ENCODE measurements at places on chromosomes 1 and 21.

DNA sequence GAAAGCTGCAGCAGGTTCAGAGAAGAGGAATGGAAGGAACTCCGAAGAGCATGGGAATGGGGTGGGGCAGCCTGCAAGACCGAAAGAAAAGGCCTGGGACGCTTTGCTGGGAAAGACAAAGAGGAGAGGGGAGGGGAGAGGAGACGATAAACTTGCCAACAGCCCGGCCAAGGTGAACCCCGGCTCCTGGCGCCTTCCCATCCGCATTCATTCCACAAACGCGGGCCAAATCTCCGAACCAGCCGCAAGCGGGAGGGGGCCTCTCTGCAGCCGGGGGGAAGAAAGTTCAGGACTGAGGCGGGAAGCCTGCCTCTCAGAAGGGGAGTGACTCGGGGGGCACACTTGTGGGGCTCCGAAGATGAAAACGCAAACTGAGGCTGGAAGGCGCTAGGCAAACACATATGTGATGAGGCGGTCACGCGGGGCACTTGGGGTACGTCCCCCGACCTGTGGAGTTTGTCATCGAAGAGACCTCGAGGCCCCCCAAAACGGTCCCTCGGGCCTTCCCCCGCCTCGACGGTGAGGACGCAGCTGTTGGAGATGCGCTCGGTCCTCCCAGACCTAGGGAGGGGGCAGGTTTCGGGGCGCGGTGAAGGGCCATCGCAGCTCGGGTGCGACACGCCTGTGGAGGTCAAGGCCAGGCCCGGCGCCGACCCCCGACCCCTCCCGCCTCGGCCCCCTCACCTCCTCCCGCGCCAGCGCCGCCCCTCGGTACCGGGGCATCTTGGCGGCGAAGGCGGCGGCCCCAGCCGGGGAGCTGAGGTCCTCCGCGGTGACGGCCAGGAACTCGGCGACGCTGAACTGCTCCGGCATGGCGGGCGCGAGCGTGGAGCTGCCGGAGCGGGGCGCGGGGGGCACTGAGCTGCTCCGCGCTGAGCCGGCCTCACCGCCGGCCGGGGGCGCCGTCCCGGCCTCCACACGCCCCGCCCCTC lies at the start of gene ASAP3:
TSS of gene ASAP3 (minus strand) at position 859 of the 932 bp plus-strand sequence. CDS start at position 813, 46 bp downstream.
- peak; percentile 5 for DNase-seq

GRCh38 chr1:38053416-38054091 lies 7.0 kb upstream of the POU3F1 start:
- no peak for DNase-seq

DNA sequence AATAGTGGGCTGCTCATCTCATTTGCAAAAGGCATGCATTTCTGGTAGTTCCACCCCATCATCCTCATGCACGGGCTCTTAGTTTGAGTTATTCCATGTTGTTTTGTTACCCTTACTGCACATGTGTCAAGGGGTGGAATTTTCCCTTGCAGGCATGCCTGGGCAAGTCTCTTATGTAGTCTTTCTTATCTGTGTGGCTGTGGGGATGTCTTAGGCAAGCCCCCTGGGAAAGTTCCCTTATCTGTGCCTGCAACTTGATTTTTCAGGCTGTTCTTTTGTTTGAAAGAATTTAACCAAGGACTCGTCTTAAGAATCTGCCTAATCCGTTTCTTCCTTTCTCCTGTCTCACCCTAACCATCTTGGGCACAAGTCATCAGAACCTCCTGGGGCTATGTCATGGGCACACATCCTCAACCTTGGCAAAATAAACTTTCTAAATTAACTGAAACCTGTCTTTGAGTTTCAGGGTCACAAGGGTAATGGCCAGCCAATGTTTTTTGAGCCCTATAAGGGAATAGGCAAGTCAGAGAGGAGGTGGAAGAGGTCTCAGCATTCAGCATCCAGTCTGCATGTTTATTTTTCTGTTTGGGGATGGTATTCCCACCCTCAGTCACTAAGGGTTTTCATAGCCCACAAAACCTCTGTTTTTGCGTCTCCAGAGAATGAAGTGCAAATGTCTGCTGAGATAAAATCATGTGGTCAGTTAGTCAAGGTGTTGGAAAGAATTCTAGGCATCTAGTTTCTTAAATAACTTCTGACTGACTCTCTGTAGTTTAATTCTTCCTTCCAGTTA lies 579.7 kb downstream of the PLA2G4A start:
- no peak for DNase-seq

DNA sequence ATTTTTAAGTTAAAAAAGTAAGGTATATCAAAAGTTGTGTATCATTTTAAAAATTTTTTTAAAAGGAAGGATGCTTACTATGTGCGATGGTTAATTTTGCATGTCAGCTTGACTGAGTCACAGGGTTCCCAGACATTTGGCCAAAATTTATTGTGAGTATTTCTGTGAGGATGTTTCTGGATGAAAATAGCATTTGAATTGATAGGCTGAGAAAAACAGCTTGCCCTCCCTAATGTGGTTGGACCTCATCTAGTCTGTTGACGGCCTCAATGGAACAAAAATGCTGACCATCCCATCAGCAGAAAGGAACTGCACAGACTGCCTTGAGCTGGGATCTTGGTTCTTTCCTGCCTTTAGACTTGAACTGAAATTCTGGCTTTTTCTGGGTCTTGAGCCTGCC lies 724.5 kb downstream of the NCAM2 start:
- DNase-seq: no peak

GRCh38 chr1:230861489-230861888 lies 6.8 kb downstream of the C1orf198 start:
- DNase-seq: no peak

- peak; percentile 26 for DNase-seq
These were observed 25.5 kb upstream of the IFNAR1 start for GRCh38 chr21:33299181-33299752.

- DNase-seq: no peak
These were observed 14.7 kb downstream of the JUN start for GRCh38 chr1:58768971-58769808.

DNA sequence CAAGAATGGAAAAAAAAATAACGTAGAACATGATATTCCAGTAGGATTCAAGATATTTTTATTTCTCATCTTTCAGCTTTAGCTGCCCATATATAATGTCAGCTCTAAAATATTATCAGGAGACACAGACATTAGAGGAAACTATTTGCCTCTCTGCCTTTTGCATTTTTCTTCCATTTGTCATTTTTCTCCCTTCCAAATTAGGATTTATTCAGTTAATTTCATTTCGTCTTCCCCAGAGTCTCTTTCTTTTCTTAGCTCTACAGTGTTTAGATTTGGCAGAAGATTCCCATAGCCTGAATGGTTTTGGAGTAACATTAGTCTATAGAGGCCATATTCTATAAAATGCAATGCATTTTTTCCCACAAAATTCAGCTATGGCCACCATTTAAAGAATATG lies 5.1 kb upstream of the ENAH start:
- no peak for DNase-seq

- no peak for DNase-seq
These were observed 16.3 kb downstream of the CRB1 start for GRCh38 chr1:197284325-197284724.

- DNase-seq: no peak
These were observed 13.6 kb upstream of the GPX7 start for GRCh38 chr1:52588535-52588934.

GRCh38 chr1:19591482-19592091 lies 52.5 kb upstream of the NBL1 start:
- no peak for DNase-seq

DNA sequence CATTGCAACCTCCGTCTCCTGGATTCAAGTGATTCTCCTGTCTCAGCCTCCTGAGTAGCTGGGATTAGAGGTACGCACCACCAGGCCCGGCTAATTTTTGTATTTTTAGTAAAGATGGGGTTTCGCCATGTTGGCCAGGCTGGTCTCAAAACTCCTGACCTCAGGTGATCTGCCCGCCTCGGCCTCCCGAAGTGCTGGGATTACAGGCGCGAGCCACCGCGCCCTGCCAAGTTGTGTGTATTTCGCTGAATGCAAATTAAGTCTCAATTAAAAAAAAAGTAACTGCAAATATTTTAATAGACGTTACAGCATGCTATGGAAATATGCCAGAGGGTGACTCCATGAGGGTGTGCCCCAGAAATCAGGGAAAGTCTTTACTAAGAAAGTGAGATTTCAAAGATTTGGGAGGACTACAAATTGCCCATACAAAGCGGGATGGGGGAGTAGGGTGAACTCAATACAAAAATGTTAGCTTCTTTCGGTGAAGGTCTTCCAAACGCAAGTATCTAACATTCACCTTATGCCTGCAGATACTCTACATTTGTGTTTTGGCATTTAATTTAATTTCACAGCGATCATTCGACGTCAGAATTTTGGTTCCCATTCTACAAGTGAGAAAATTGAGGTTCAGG lies 85.6 kb downstream of the NKAIN1 start:
- DNase-seq: no peak

- no peak for DNase-seq
These were observed 16.0 kb downstream of the IFFO2 start for GRCh38 chr1:18940303-18941020.

Data from stimulated activated CD4-positive, alpha-beta T cell treated with anti-CD3 and anti-CD28 coated beads, Interleukin-1b, Interleukin-23, amount 100 ng/mL, for 24 hours (primary cell).